Activated CD8-positive, alpha-beta memory T cell treated with anti-CD3 and anti-CD28 coated beads, Interleukin-2, amount 50 U/mL, for 48 hours (primary cell): ENCODE measurements at places on chromosomes 2 and 18.

GRCh38 chr2:1609040-1609439, 135.3 kb downstream of the PXDN start:
- DNase-seq: no peak

- DNase-seq: no peak
Measured at GRCh38 chr2:73091696-73092095, 20.2 kb upstream of the SFXN5 start.

DNA sequence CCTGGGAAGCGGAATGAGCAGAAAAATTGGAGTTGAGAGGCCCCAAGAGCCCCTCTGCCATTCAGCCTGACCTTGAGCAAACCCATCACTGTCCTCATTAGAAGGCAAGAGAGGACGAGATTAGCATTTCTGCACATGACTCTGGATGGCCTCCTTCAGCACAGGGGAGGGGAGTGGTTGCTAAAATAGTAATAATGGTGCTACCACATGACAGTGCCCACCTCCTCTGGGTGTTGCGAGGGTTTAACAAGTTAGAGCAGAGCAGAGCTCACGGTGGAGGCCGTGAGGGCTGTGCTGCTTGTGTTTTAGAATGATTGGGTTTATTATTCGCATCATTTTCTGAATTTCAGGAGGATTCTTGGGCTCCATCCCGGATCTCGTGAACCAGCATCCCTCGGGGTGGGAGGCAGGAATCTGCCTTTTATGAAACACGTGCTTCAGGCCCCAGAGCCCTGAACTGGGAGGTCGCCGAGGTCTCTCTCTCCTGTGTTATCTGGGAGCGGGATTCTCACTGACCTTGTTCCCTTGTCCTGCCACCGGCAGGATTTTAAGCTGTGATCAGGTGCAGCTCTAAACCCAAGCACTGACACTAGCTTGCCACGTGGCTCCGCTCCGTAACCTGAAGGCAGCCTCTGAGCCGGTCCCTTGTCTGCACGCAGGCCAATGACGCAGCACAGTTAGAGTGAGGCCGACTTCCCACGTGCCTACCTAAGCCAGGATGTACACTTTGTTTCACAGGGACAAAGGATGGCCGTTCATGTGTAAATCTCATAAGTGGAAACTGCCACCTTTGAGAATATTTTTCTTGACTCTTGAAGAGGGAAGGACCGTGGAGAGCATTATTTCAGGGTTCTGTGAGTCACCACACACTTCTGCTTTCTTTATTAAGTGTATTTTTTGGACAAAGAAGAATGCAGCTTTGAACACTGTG, 142.3 kb downstream of the ACOXL start:
- no peak for DNase-seq

- DNase-seq: no peak
Measured at GRCh38 chr2:47870641-47871540, 35.4 kb downstream of the FBXO11 start.

DNA sequence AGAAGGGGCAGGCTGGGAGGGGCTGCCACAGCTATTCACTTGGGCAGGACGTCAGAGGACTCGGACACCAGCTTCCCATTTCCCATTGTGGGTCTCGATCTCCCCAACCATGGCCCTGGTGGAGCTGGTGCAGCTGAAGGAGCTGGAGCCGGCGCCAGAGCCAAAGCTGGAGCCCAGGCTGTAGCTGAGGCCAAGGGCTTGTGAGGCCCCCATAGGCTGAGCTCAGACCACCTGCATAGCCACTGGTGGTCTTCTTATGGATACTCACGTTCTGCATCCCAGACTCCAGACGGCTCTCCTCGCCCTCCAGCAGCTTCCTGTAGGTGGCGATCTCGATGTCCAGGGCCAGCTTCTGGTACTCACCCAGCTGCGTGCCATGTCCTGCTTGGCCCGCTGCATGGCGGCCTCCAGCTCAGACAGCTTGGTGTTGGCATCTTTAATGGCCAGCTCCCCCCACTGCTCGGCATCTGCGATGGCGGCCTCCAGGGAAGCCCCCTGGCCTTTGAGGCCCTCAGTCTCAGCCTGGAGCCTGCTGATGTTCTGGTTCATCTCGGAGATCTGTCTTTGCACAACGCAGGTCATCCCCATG, 6.0 kb upstream of the CDK5R2 start:
- no peak for DNase-seq

GRCh38 chr18:9437021-9437437, 38.3 kb upstream of the RALBP1 start:
- no peak for DNase-seq

DNA sequence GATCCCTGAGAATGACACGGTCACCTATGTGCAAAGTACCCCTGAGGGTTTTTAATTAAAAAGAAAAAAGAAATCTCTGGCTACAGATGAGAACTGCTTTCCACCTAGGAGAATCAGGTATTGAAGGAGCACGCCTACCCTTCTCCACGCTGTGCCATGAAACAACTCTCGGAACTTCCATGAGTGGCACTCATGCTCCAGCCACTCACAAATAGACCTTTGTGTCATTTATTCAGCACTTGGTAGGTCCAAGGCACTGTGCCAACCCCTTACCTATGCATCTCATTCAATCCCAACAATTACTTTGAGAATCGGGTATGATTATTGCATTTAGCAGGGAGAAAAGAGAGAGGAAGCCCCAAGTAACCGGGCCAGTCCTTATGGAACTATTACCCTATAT, 44.9 kb upstream of the TTC39C start:
- no peak for DNase-seq

GRCh38 chr2:136932700-136933099, 167.4 kb downstream of the THSD7B start:
- DNase-seq: no peak

- DNase-seq: no peak
Measured at GRCh38 chr2:197673606-197674005, 1.8 kb downstream of the RFTN2 start.

GRCh38 chr2:170639635-170640034, 75.5 kb upstream of the SP5 start:
- DNase-seq: no peak

DNA sequence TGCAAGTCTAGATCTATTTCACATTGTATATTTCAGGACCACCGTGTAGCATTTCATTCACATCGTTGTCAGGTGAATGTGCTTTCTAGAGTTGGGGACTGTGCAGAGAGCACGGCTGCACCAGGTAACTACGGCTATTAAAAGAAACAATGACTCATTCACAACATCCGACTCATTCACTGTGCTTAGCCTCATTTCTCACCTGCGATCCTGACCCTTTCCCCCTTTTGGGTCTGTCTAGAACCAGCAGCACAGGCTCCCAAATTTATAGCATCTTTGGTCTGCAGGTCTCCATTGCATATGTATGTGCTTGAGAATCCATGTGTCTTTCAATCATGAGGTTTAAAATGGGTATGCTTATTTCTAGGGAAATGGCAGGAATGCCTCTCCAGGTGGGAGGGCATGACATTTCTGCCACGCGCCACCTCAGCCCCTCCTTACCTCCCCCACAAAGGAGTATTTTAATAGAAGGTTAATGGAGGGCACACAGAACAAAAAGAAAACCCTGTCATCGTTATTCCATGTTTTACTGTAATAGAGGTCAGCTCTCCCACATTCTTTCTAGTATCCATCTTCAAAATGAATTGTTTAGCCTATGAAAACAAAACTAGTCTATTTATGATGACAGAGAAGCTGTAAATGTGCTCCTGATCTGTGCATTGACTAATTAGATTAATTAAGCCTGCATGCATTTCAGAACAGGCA, 246.7 kb upstream of the EPHA4 start:
- no peak for DNase-seq

DNA sequence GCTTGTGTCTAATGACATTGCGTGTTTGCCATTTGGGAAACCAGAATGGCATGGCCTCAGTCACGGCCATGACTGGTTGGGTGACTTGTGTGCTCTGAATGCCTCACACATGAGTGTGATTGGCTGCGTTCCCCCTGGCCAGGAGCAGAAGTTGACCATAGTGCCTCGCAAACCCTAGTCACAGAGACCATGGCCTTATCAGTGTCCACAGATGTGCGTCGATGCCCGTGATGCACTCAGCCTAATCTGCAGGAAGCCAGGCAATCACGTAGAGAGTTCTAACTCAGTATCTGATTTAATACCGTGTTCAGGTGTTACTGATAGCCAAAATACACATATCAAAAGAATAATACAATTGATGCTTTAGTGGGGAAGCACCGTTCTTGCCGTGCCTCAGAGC, 64.0 kb downstream of the BOLA3 start:
- no peak for DNase-seq

DNA sequence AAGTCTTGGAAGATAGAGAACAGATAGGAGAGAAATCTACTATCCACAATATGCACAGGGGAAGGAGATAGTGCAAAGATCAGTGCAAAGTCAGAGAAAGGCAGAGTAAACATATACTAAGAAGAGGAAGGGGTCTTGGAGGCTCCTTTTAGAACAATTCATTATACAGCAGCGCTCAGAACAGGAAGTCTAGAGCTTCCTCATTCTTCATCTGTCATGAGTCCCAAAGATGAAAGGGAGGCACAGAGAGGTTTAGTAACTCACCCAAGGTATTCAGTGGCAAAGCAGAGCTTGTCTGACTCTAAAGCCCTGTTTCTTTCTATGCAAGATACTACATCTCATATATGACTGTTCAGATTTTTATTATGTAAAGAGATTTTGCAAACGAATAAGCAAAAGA, 1.4 kb downstream of the SP110 start:
- DNase-seq: no peak

DNA sequence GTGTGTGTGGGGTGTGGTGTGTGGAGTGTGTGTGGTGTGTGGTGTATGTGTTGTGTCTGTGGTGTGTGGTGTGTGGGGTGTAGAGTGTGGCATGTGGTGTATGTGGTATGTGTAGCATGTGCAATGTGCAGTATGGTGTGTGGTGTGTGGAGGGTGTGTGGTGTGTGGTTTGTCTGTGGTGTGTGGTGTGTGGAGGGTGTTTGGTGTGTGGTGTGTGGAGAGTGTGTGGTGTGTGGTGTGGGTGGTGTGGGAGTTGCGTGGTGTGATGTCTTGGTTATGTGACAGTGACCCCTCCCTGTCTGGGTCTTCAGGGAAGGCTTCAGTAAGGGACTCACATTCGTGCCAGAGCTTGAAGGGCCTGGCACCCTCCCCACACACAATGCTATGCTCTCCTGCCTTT, 718.2 kb upstream of the SOX11 start:
- DNase-seq: no peak

- no peak for DNase-seq
Measured at GRCh38 chr2:237742191-237742590, 56.4 kb upstream of the RBM44 start.

DNA sequence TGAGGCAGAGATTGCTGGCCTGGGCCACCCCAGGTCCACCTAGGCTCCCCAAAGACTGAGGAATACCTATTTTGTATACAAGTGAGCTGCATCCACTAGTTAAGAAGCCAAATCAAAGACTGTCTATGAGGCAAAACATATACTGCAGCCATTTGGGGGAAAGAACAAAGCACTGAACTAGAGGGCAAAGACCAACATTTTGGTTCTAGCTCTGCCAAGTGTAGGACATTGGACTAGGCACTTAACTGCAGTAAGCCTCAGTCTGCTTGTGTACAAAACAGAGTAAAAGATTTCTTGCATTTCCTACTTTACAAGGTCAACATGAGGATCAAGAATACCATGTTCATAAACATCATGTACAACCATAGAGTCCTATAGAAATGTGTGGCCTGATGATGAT, 94.8 kb upstream of the CYP1B1 start:
- no peak for DNase-seq

DNA sequence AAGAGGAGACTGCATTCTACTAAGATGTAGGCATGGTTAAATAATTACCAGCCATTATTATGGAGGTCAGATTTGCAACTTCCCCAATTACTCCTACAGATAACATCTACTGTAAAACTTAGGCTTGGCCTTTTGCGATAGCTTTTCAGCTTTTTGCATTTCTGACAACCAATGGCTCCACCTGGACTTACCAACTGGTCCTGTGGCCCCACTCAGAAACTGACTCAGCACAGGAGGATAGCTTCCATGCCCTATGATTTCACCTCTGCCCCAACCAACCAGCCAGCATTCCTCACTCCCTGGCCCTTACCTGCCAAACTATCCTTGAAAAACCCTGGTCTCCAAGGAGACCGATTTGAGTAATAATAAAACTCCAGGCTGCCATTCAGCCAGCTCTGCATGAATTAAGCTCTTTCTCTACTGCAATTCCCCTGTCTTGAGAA, 28.2 kb downstream of the TUBB6 start:
- DNase-seq: no peak

DNA sequence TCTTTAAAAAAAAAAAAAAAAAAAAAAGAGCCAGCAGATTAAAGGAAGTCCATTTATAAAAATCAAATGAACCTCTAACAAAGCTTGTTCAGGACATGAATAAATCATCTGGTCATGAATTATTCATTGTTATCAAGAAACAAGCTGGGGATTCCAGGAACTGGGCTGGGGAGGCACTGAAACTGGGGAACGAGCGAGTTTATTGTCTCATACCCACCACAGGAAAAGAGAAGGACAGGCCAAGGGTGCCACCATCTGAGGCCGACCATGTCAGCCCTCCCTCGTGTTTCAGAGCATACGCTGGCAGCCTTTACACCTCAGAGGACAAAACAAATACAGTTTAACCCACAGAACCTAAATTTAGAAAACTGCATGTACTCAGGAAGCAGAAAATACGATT, 164.2 kb downstream of the VWC2L start:
- DNase-seq: no peak

DNA sequence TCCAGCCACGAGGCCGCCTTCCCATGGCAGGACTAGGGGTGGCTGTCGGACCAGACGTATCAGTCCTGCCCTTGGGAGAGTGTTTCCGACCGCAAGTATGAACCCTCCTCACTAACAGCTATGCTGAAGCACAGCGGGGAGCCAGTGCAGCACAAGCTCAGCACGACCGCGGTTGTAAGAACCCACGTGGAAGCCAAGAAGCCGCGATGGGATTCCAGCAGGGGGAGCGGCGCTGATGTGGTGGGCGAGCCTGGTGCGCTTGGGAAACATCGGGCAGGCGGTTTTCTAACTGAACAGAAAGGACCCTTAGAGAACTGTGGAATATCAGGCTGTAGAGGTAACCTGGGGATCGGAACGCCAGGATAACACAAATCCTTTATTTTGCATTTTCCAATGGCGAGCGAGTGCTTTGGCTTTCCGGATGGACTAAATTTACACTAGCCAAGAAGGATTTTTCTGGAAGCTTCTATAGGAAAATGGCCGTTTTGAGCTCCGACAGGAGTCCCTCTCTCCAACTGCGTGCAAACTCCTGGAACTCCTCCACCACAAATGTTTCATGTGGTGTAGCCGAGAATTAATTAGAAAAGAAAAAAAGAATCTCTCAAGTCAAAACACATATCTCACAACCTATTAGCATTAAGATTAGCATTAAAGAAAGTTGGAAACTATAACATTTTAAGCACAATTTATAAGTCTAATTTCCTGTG, 132.0 kb upstream of the MYCN start:
- DNase-seq: no peak

GRCh38 chr18:10377956-10378355, 76.5 kb upstream of the APCDD1 start:
- no peak for DNase-seq
